ENCODE measurements at places on chromosomes 3 and 15.

GRCh38 chr15:59998305-59998949 lies 5.7 kb upstream of the FOXB1 start:
- DNase-seq: no peak

- no peak for DNase-seq
Observed at GRCh38 chr15:90271459-90272166, 6.1 kb downstream of the NGRN start.

DNA sequence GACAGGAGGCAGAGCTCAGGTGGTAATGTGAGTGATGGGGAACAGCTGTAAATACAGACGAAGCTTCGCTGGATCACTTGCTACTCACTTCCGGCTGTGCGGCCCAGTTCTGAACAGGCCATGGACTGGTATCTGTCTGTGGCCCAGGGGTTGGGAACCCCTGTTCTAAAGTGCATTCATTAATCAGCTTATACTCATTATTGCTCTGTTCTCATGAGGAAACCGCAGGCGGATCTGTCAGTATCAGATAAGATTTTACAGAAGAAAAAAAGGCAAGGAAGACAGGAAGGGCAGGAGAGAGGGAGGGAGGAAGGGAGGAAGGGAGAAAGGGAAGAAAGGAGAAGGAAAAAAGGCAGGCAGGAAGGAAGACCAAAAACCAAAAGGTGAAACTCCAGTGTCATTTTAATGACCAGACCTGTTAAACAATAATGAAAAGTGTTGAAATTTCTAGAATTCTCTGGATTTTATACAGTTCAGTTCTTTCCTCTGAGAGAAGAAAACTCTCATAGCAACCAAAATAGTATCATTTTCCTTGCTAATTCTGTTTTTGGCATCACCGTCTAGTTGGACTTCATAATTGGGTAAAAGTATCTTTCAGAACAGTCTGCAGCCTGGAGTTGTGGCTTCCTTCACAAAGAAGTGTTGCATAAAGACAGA lies 128.0 kb upstream of the PROK2 start:
- DNase-seq: no peak

DNA sequence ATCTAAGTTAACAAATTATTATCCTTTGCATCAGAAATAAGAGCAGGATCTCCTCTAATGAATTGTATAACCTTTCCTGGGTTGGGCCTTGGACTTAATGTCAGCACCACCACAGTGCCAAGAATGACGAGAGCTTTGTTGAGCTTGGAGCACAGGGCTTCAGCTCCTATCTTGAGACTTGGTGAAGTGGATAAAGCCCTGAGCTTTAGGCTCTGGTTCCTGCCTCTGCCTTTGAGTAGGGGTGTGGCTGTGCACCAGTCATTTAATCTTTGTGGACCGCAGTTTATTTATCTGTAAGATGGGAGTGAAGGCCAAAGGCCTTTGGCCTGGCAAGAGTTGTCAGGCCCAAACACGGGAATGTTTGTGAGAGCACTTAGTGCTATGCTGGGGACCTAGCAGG lies 162.2 kb downstream of the VGLL4 start:
- DNase-seq: no peak

DNA sequence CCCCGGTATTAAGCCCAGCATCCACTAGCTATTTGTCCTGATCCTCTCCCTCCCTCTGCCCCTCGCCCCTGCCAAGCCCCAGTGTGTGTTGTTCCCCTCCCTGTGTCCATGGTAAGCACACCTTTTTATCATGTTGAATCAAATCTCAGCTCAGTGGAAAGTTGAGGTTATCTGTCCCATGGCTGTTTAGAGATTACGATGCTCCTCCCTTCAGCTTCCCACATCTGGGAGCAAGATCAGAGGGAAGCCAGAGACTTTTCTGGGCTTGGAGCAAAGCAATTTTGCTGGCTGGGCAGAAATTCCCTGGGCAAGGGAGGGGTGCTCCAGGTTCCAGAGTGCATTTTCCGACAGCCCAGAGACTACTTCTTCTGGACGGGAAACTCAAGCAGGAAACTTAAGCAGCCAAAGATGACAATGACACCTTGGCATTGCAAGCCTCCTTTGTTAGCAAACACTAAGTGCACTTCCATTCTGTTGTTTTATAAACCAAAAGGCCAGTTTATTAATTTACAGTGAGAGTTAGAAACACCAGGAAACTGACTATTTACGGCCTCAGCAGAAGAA lies 104.5 kb downstream of the MESD start:
- DNase-seq: no peak

GRCh38 chr3:17399586-17399985 lies 342.8 kb downstream of the TBC1D5 start:
- DNase-seq: no peak

- no peak for DNase-seq
Observed at GRCh38 chr15:81744364-81744763, 301.5 kb downstream of the MEX3B start.

- no peak for DNase-seq
Observed at GRCh38 chr3:153567011-153567410, 405.0 kb downstream of the RAP2B start.

GRCh38 chr3:25971736-25972135 lies 181.8 kb downstream of the OXSM start:
- DNase-seq: no peak

DNA sequence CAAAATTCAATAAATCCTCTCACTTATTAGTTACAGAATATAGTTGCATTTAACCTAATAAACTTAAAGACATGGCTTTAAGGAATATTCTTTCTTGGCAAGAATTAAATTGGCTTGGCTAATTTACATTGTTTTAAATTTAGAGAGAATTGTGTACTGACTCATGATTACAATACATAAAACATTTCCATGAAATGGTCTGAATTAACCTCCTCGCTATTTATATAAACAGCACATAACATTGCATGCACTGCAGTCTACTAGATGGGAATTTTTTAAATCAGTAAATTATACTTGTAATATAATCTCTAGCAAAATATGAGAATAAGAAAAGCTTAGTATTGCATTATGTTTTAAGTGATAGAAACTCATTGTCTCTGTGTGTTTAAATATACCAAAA lies 268.9 kb downstream of the SHOX2 start:
- no peak for DNase-seq

GRCh38 chr3:194561306-194561974 lies 71.8 kb downstream of the TMEM44 start:
- no peak for DNase-seq

DNA sequence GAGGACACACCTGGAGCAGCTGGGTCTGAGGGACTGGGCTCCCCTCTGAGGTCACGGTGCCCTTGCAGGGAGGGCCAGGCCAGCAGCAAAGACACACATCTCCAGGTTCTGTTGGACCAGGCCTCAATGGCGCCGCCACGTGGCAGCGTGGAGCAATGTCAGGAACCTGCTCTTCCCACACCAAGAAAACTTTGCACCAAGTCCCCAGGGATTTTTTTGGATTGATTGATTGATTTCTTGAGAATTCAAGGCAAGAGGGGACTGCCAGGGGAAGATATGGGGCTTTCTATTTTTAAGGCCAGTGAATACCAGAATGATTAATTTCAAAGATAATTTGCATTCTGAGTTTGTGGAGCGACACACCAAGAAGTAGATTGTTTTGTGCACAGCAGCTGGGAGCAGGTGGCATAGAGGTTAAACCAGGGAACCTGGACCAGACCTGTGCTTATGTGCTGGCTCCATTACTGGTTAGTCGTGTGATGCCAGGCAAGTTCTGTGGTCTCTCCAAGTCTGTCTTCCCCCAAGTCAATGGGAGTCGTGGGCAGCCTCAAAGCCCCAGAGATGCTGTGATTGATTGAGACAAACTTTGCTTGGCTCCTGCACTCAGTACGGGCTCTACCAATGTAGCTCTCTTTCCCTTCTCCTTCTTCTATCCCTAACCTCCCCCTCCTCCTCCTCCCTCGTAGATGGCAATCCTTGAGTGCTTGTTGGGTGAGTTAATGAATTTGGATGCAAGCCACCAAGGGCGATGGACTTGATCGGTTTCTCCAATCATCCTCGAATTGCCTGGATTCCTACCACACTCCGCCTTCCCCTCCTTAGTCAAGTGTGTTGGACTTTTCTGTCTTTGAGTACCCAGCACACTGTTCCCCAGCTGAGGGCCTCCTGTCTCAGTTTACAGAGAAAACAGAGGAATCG lies 96.2 kb upstream of the TRPM1 start:
- DNase-seq: peak; percentile 2

GRCh38 chr15:91603384-91604080 lies 250.0 kb upstream of the SLCO3A1 start:
- DNase-seq: no peak

- DNase-seq: peak; percentile 44
Observed at GRCh38 chr3:157436583-157437291, at the start of gene PTX3. Gene PTX3, plus strand, starts transcription at chr3:157436850. Its CDS starts 84 bp downstream, at chr3:157436934.
